SIG-M5 (cell line): ENCODE measurements at places on chromosomes 4 and X.

GRCh38 chr4:159023741-159024140 lies 79.1 kb upstream of the RAPGEF2 start:
- no peak for DNase-seq

DNA sequence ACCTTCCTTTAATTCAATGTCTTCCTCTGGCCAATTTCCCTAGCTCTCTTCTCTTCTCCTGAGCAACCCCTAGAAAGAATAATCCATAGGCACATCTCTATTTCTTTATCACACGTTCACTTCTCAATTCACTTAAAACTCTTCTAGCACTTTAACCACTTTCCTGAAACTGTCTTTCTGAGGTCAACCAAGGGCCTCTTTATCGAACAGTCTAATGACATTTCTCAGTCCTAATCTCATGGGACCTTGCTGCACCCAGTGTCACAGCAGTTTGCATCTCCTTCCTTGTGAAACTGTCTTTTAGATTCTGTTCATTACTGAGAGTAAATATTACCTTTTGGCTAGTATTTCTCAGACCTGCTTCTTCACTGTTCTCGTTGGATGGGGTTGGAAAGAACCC lies 285.3 kb upstream of the RASGEF1B start:
- DNase-seq = no peak

- DNase-seq = no peak
Observed at GRCh38 chr4:16617011-16617410, 281.4 kb downstream of the LDB2 start.

- no peak for DNase-seq
Observed at GRCh38 chrX:107894038-107894437, 68.4 kb downstream of the MID2 start.

- peak; percentile 2 for DNase-seq
Observed at GRCh38 chr4:15778289-15779241, at the start of gene CD38. TSS of gene CD38 (plus strand) at chr4:15778328. CDS start at chr4:15778415, 87 bp downstream.

DNA sequence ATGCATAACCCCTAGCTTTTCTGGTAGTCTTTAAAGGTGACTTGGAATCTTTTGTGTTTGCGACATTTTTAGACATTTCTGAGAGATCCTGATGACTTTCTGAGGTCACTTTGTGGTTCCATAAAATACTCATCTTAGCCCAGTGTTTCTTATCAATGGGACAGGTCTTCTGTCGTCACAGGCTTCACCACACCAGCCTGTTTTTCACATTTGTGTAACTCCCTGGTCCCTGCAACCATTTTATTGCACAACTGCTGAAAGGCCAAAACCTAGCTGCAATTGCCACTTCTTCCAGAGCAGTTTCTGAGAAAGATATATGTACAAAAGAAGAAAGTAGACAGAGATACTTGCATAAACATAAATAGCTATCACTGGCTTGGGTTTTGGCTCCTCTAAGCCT lies 120.9 kb downstream of the IL15 start:
- DNase-seq = no peak

- no peak for DNase-seq
Observed at GRCh38 chrX:109774136-109774535, 41.1 kb upstream of the ACSL4 start.

DNA sequence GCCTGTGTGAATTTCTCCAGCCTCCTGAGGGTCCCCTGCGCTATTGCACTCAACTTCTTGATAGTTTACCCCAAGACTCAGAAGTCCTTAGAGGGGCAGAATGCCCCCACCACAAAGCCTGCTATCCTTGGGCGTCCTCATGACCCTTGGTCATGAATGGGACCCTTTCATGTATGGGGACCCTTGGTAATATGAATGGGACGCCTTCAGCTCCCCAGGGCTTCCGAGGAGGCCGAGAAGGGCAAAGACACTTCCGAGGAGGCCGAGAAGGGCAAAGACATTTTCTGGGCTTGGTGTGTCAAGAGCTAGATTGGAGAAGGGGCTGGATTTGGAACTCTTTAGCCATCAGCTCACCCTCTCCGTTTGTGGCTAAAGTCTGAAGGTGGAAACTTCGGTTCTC lies 8.6 kb downstream of the SHOX start:
- DNase-seq = no peak

DNA sequence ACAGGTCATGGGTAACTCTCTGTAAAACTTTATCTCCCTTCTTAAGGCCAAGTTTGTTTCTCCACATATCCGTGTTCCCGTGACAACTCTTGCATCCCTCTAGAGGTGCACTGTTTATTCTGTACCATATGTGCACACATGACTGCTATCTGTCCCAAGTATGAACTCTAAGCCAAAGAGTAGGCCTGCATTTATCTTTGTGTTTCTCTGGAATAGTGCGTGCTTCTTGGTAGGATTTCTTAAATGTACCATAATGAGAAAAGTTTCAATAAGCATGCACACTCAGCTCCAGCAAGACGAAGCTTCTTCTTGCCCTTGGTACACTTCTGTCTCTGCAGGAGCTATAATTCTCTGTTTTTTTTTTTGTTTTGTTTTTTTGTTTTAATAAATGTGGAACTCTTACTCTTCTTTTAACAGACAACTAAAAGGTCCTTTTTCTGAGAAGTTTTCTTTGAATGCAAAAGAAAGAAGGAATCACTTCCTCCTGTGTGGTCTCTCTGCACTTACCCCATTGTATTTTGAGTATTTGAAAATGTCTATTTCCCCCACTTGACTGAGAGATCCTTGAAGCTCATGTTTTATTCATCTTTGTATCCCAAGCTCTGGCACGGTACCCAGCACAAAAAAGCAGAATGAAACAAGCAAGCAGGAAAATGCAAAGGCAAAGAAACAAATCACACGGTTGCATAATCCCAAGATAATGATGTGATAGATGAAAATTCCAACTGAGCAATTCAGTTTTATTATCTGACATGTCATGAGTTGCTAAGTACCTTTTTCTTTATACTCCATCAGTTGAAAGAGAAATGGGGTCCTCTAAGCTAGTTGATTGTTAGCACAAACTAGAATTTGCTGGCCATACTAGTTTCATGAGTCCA lies 521.9 kb upstream of the BOD1L1 start:
- DNase-seq = no peak

GRCh38 chr4:108398316-108398715 lies 222.1 kb upstream of the RPL34 start:
- no peak for DNase-seq

GRCh38 chrX:15207994-15208393 lies 61.9 kb downstream of the ASB9 start:
- DNase-seq = no peak

- peak; percentile 80 for DNase-seq
Observed at GRCh38 chr4:73731968-73732610, 8.3 kb upstream of the CXCL8 start.

- peak; percentile 1 for DNase-seq
Observed at GRCh38 chrX:87468941-87469340, 48.7 kb upstream of the KLHL4 start.

GRCh38 chr4:125679989-125680388 lies 365.2 kb downstream of the FAT4 start:
- no peak for DNase-seq

GRCh38 chr4:1367936-1368289 lies 20.9 kb downstream of the UVSSA start:
- DNase-seq = no peak

- DNase-seq = no peak
Observed at GRCh38 chrX:11081511-11081910, 29.6 kb upstream of the HCCS start.

DNA sequence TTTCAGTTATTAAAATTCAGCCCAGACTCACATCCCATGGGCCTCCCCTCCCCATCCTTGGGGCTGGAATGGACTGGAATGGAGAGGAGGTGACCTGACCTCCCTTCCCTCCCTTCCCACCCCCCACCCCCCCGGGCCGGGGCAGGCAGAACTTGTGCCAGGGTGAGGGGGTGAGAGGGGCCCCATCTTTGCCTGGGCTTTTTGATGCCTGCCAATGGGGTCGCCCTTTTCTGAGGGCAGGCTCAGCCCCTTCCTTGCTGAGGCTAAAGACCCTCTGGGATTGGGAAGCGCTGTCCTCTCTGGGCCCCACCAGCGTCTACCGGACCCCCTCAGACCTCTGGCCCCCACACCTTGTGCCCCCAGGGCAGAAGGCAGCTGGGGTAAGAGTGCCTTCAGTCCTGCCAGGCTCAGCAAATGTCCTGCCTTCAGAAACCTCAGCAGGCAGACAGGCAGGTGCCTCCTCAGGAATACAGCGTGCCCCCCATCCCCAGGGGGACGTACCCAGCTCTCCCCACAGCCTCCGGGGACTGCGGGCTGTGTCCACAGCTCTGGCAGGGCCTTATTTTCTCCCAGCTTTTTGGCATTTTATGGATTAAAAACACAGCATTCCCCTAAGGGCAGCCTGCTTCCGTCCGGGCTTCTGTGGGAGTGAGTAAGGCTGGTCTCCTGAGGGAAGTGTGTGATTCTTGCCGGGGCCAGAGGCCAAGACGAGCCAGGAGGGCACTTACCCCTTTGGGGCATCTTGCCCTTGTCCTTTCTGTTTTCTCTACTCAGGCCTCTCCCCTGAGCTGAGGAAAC lies 12.6 kb upstream of the CCNQ start:
- no peak for DNase-seq

GRCh38 chrX:31350808-31351074 lies 278.9 kb upstream of the FTHL17 start:
- no peak for DNase-seq

DNA sequence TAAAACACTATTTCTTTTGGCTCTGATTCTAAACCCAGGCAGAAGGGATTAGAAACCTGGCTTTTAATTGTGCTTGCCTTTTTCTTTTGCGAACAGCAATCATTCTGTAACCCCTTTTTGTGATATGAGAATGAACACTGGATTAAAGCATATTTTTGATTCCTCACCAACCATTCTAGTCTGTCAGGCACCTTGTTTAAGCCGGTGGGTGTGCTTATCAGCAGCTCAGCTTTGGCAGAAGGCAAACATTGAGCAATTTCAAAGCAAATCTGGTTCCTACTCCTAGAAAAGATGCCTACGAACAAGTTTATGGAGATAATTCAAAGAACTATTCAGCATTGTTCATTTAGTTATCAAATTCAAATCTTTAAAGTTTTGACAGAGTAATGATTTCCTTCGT lies 265.1 kb upstream of the FAM241A start:
- DNase-seq = no peak

- DNase-seq = no peak
Observed at GRCh38 chr4:132124624-132124974, 1024.5 kb upstream of the PCDH10 start.

DNA sequence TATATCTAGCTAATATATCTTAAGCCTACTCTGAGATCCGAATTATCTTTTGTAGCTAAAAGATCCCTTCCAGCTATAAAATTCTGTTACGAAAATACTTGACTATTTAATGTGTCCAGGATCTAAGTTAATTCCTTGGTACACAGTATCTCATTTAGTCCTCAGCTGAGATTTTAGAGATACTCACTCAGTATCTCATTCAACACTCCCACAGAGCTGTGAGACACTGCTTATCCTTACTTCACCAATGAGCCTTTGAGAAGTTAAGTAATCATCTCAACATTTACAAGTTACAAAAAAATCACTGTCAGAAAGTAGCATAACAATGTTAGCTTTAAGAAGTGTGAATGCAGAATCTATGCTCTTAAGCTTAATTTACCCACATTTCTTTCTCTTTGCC lies 76.6 kb downstream of the LIMCH1 start:
- no peak for DNase-seq

- DNase-seq = no peak
Observed at GRCh38 chr4:6914448-6914847, 4.8 kb downstream of the TBC1D14 start.

DNA sequence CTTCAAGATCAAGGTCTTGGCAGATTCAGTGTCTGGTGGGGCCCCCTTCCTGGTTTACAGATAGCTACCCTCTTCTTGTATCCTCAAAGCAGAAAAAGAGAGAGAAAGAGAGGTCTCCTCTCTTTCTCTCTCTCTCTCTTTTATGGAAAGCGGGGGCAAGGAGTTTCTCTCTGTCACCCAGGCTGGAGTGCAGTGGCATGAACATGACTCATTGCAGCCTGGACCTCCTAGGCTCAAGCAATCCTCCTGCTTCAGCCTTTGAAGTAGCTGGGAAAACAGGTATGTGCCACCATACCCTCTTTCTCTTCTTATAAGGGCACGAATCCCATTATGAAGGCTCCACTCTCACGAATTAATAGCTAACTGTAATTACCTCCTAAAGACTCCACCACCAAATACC lies 20.2 kb downstream of the RAB9B start:
- no peak for DNase-seq

DNA sequence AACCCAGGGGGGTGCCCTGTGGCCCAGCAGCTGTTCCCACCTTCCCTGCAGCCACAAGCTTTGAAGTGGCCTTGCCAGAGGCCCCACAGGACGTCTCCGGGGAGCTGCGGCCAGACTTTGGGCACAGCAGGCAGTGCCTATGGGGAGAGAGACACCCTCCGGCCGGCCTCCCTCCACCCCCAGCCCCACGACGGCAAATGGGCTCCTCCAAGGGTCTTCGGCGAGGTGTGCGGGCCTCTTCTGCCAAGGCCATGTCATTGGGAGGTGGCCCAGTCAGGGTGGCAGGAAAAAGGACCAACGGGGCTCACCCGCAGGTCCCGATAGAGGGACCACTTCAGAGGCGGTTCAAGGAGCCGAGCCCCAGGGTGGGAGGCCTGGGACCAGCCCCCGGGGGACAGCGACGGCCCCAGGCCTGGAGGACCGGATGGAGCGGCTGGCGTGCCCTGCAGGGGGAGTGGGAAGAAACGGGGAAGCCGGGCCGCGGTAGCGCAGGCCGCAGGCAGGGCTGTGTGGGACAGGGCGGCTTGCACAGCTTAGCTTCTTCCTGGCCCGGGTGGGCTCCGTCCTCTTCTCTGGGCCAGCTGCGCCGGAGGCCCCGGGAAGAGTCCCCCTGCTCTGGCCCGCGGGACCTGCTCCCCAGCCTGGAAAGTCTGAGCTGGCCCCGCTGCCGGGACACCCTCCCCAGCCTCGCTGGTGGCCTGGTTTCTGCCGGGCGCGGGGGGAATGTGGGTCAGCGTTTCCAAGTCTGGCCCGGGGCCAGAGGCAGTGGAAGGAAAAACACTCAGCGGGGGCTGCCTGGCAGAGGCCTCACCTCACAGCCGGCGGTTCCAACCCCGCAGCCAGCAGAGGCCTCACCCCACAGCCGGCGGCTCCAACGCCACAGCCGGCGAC lies 21.9 kb upstream of the SPON2 start:
- no peak for DNase-seq

GRCh38 chrX:35858361-35858760 lies 60.2 kb downstream of the MAGEB16 start:
- DNase-seq = no peak

DNA sequence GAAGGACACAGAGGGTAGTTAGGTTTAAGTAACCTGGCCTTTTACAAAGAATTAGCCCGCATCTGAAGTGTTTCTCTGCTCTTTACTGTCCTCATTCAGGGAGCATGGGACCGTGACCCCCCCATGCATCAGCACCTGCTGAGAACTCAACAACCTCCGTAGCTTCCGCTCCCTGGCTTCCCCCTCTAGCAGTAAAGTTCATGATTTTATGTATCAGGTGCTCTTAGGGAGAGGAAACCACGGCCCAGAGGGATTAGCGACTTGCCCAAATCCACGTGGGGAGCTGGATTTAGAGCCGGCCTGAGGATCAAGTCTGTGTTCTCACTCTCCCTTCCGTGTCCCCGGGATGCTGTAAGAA lies 284.6 kb upstream of the GATB start:
- no peak for DNase-seq

- no peak for DNase-seq
Observed at GRCh38 chr4:175875993-175876771, 64.1 kb upstream of the GPM6A start.
